ENCODE measurements at places on chromosomes 2 and 18.

DNA sequence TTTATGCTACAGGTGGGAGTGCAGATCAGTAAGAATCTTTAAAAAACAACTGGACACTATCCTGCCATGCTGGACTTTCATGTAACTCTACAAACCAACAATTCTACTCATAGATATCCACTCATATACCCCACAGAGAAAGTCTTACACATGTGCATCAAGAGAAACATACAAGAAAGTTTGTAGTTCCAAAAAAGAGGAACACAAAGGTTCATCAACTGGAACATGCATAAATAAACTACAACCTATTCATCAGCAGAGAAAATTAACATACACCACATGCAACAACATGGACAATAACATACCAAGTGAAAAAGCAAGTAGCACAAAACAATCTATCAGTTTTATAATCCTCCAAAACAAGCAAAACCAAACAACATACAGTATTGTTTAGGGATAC lies 17.0 kb downstream of the TCF4 start:
- H3K4me1 ChIP-seq = no peaks in the 10 kb centered on the region
- H3K4me3 ChIP-seq = no peak overlapping the region
- DNase-seq = no peak
- no peaks in the 10 kb centered on the region for H3K36me3 ChIP-seq
- no peak overlapping the region for H3K27ac ChIP-seq

GRCh38 chr2:207251573-207252192 lies 85.9 kb upstream of the KLF7 start:
- peaks cover 6% of the 10 kb centered on the region for H3K4me1 ChIP-seq
- no peak for DNase-seq
- H3K27ac ChIP-seq = no peak overlapping the region
- no peaks in the 10 kb centered on the region for H3K36me3 ChIP-seq
- H3K4me3 ChIP-seq = no peak overlapping the region

DNA sequence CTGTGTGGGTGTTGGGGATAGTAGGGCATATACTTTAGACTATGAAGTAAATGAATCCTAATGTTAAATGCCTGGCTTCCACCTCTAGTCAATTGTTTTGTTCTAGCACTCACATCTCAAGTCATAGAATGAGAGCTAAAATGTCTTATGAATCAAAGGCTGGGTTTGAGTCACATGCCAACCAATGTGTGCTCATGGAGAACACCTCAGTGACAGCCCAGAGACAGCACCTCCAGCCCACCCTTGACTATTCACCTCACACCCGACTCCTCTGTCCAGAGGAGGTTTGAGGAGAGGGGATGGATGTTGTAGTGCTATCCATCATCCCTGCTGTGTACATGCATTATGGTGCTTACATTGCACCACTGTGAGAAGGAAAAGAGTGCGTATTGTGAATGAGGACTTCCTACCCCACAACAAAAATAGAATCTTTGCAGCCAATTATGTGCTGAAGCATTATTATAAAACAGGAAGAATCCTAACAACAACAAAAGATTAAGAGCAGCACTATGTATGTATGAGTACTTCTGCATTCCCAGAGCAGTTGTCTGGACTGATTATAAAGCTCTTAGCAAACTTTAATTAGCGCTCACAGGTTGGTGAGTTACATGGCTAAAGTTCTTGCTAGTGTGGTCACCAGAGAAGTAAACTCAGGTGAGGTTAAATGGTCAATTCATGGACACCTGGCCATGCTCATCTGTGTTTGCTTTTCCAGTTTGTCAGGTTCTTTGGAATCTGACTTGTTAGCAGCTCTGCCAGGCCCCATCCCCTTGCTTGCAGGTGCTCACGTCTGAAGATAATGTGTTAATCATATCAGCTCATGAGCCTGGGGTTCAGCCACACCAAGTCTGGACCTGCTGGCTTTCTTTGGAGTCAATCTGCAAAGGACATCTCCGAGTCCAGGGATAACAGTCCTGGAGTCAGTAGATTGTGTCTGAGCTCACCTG lies 55.3 kb upstream of the NABP1 start:
- no peaks in the 10 kb centered on the region for H3K27me3 ChIP-seq
- H3K27ac ChIP-seq = no peak overlapping the region
- H3K4me1 ChIP-seq = no peaks in the 10 kb centered on the region

GRCh38 chr2:168212866-168213265 lies 34.5 kb downstream of the STK39 start:
- no peaks in the 10 kb centered on the region for H3K27me3 ChIP-seq
- DNase-seq = no peak
- peak overlapping the region; percentile 68 for H3K27ac ChIP-seq
- peaks cover 18% of the 10 kb centered on the region for H3K4me1 ChIP-seq
- H3K36me3 ChIP-seq = no peaks in the 10 kb centered on the region

- H3K4me1 ChIP-seq = no peaks in the 10 kb centered on the region
- peaks cover 16% of the 10 kb centered on the region for H3K36me3 ChIP-seq
- DNase-seq = no peak
- H3K27ac ChIP-seq = peak overlapping the region; percentile 36
- no peak overlapping the region for H3K4me3 ChIP-seq
Observed at GRCh38 chr2:69817729-69818501, 11.5 kb upstream of the GMCL1 start.

All from esophagus squamous epithelium (tissue), 5 donors.